ENCODE measurements at places on chromosomes 2 and 18.

GRCh38 chr2:205474741-205475415 lies 207.4 kb upstream of the NRP2 start:
- DNase-seq: no peak

- DNase-seq: no peak
Observed at GRCh38 chr18:49980896-49981295, 167.6 kb upstream of the ACAA2 start.

DNA sequence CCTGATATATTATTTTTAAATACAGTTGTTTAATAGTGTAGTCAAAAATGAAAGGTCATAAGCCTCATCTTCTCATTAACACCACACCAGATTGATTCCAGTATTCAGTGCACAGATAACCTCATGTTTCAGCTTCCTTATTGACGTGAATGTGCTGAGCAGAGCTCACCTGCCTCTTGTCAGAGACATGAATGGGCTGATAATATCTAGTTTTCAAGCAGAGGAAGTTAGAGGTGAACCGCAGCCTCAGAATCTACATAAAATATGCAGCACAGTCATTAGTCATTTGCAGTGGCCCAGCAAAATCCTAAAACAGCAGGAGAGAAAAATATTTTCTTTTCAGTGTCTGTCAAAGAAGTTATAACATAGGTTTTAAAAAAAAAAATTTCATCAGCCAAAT lies 216.2 kb downstream of the GBX2 start:
- no peak for DNase-seq

GRCh38 chr2:11602563-11603204 lies 67.3 kb downstream of the NTSR2 start:
- no peak for DNase-seq

GRCh38 chr2:21245565-21245964 lies 121.8 kb downstream of the TDRD15 start:
- no peak for DNase-seq

GRCh38 chr2:85076618-85077274 lies 56.4 kb upstream of the TCF7L1 start:
- DNase-seq: no peak

DNA sequence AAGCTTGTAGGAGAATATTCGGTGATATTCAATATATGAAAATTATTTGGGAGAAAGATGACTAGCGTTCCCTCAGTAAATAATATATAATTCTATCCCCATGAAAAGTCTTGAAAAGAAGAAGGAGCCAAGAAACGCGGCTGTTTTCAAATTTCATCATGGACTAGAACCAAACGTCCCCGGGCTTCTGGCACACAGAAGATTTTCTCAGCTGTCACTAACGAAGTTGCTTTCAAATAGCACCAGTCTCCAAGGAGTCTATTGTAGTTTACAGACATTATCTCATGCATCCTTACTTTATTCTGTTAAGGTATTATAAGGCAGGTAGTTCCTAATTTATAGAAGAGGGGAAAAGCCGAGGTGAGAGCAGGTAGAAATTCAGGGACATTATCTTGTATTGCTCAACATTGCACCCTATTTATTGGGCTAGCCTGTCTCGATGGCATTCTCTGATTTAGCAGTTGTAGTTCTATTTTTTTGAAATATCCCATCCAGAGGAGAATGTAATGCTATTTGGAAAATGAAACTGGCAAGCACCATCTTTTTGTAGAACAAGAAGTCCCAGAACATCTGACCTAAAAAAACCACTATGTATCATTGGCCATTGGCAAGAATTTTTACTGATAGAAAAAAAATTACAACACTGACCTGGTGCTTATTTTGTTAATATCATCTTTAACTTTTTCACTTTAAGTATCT lies 198.1 kb upstream of the RASGRP3 start:
- no peak for DNase-seq

DNA sequence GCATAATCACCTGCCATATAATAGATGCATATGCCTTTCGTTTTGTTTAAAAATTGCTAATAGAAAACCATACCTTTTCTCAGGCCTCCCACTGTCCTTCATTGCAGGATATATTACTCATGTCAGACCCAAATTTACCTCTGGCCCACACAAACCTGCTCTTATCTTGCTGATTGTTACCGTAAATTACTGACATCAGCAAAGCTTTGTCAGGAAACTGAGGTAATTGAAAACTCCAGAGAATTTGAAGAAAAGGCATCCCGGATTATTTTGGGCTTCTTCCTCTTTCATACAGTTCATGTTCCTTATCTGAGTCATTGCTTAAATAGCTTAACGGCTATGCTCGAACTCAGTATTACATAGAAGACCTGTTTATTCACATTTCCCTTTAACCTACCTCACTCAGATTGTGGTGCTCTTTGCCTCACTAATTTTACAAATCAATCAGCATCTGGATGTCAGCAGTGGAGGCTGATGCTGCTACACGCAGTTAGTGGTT lies 145.7 kb downstream of the ZEB2 start:
- DNase-seq: no peak

DNA sequence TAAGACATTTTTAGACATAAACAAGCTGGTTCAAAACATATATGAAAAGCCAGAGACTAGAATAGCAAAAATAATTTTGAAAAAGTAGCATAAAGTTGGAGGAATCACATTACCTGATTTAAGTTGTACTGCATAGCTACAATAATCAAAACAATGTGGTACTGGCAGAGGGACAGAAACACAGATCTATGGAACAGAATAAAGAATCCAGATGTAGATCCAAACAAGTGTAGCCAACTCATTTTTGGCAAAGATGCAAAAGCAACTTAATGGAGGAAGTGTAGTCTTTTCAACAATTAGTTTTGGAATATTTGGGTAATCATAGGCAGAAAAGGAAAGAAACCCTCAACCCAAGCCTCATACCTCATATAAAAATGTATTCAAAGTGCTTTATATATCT lies 278.7 kb upstream of the ZNF521 start:
- DNase-seq: no peak

GRCh38 chr18:49030692-49031443 lies 80.1 kb upstream of the SMAD7 start:
- DNase-seq: no peak

- DNase-seq: peak; percentile 82
Observed at GRCh38 chr2:9914384-9915065, 37.0 kb upstream of the GRHL1 start.

DNA sequence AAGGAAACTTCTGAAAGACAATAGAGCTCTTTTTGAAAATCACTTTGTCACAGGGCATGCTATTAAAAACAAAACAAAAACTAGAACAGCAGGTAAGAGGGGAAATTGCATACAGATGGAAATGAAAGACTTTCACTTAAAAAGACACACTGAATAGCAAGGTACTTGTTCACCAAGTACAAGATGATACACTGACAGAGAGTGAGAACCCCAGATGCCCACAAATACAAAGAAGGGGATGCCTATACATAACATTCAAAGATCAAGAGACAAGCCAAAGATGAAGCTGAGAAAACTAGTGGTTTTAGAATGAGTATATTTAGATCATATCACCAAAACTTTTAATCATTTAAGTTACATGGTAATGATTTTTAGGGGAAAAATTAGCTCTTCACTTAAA lies 60.7 kb downstream of the ASXL2 start:
- no peak for DNase-seq

DNA sequence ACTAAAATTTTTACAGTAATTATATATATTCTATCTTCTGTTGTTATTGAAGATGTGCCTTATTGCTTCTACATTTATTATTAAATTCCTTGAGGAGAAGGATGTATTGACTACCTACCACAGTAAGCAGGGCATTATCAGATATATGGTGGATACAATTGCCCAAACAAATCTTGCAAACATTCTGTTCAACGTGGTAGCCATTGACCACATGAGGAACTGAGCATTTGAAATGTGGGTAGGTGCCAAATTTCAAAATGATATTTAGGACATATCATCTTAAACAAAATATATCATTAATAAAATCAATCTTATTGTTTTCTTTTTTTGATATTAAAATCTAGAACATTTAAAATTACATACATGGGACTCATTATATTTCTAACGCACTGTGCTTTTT lies 11.1 kb downstream of the SCN3A start:
- no peak for DNase-seq

DNA sequence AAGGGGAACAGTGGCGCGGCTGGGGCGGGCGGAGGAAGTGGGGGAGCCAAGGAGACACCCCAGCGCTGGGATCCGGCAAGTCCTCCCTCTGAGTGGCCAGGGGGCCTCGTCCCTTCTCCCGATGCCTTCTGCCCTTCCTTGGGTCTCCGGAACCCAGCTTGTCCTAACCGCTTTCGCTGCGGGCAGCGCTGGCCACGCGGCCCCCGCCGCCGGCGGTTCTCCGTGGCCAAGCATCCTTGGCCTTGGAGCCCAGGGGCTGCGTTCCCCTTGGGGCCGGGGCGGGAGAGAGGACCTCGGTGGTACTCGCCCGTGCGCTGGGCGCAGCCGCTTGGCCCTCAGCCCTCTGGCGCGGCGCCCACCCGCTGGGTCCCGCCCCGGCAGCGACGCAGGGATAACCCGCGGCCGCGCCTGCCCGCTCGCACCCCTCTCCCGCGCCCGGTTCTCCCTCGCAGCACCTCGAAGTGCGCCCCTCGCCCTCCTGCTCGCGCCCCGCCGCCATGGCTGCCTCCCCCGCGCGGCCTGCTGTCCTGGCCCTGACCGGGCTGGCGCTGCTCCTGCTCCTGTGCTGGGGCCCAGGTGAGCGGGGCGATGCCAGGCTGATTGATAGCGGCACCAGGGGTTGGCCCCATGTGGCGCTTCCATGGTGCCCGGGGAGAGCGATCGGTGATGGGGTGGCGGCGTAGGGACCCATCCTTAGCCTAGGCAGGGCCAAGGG lies 128.7 kb downstream of the UXS1 start:
- DNase-seq: no peak

DNA sequence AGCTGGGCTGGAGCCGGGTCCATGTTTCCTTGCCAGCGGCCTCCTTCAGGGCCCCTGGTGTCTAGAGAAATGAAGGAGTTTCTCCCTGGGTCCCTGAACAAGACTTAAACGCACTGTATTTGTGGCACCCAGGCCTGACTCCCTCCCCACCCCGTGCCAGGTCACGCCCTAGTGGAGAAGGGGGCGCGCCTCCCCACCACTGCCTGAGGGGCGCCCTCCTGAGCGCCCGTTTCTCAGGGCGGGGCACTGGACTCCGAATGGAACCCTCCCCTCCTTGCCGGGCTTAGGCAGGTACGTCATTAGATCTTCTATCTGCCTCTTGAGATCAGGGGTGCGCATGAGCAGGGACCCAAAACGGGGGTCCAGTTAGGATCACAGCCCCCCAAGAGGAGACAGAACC lies 16.3 kb downstream of the ODC1 start:
- no peak for DNase-seq

GRCh38 chr2:159126432-159127022 lies 158.1 kb downstream of the TANC1 start:
- DNase-seq: no peak

DNA sequence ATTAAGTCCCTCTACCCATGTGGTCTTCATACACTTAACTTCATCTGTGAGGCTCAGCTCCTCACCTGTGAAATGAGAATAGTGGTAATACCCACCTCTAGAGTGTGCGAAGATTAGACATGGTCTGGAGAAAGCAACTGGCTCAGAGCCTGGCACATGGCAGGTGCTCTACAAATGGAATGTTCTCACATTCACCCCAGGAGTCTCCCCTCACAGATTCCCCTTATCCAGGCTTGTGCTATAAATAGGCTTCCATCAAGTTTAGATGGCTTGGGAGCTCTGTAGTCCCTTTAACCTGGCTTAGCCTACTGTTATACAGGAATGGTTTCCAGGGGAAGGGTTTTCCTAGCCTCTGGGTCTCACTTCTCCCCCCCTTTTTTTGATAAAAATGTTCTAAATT lies 455.9 kb downstream of the RNF144A start:
- no peak for DNase-seq

GRCh38 chr2:173451118-173451517 lies 96.4 kb downstream of the CDCA7 start:
- DNase-seq: no peak

GRCh38 chr2:137892739-137893138 lies 71.5 kb upstream of the HNMT start:
- DNase-seq: no peak

DNA sequence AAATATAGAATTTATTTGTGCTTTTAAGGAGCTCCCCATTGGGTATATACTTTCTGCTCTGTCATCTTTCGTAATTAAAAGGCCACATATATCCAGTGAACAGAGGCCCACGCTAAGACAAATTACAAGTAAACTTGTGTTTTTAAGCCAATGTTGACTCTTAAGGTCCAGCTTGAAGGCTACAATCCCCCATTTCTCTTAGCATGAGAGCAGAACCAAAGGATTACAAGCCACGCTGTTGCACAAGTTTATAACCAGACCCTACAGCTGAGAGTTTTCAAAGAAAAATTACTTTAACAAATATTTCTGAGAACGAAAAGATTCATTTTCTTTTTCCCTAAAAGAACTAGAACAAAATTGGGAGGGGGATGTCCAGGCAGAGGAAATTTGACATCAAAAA lies 471.0 kb downstream of the TXNL1 start:
- no peak for DNase-seq

GRCh38 chr2:219626540-219626939 lies 890 bp upstream of the SLC4A3 start:
- no peak for DNase-seq

DNA sequence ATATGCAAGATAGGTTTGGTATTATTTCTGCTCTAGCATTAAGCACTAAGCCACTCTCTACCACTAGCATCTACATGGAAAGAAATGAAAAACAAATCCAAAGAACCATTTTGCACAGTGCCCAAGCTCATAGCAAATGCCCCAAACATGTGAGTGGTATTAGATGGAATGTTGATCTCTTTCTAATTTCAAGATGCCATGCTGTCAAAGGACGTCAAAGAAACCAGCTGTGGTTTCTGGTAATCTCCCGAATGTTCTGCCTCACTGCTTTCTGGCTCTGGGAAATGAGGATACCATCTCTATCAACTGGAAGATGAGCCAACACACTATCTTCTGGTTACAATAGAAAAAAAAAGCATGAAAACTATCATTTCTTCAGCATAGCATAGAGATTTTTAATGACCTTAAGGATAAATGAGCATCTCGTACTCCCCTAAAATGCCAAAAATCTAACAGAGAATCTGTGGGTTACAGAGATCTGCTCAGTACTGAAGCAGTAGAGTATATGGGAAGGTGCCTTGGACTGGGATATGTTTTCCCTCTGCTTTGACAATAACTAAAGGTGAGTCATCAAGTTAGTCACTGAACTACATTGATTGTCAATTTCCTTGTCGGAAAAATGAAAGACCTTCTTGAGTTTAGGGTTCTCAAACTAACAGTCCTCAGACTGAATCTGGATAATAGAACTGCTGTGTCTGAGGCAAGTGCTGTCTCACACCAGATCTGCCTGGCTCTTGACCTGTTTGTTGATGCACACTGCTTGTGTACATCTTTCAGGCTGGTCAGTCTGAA lies 244.8 kb upstream of the NCKAP5 start:
- DNase-seq: no peak

DNA sequence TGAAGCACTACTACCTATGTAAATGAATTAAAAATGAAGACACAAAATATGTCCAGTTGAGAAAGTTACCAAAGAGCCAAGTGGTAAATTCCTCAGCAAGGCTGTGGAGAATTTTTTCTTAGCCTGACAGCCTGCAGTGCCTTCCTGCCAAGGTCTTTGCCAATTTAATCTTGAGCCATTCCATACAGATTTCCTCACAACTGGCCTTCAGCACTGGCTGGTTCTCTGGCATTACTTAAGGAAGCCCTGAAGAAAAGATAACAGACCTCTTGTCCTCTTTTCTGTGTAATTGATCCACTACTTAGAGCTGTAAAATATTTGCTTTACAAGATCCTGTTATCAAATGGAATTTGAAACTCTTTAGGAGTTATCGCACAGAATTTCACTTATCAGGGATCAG lies 334.2 kb upstream of the LRRTM1 start:
- no peak for DNase-seq
